ENCODE measurements at places on chromosomes 16 and 17.

DNA sequence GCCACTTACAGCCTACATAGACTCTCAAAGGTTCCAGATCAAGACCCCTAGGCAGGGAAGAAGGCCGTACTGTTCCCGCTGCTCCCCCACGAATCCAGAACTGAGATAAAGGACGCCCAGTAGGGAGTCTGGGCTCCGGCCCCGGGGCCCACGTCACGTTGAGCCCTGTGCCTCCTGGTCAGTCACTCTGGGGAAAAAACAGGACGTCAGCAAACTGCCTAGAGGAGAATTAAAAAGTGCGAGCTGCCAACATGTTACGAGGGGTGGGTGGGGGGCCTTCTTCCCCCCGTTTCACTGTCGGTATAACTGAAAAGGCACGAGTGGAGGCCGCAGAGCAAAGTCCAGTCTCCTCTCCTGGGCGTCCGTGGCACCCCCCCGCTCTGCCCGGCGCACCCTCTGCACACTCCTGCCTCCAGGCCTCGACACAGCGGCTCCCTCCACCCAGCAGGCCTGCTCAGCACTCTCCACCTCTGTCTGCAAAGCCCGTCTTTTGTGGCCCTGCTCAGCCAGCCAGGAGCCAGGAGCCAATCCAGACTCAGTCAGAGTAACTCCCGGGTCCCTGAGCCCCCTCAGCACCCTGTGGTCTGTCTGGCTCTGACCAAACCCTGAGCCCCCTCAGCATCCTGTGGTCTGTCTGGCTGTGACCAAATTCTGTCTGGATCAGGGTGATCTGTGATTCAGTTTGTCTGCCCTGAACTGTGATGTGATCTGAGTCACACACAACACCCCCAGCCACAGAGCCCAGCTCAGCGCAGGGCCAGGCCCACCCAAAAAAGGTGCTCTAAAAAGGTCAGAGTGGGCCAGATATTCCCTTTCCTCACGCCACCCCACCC is 6.2 kb downstream of the ITGAE start:
- DNase-seq = no peak

DNA sequence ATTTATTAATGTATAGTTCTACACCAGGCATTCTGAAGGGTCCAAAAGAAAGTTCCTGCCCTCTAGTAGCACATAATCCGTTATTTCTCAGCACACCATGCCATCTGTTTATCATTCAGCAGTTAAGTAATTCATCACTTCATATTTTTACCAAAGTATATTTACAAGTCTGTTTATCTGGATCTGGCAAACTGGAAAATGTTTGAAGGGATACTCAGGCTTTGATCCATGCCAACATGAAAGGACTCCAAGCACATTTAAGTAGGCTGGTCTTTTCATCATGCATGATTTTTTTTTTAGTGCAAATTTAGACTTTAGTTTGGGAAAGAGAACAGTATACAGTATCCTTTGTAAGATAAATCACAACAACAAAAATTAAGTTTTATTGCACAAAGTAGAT is 4.1 kb upstream of the VPS4A start:
- DNase-seq = no peak

DNA sequence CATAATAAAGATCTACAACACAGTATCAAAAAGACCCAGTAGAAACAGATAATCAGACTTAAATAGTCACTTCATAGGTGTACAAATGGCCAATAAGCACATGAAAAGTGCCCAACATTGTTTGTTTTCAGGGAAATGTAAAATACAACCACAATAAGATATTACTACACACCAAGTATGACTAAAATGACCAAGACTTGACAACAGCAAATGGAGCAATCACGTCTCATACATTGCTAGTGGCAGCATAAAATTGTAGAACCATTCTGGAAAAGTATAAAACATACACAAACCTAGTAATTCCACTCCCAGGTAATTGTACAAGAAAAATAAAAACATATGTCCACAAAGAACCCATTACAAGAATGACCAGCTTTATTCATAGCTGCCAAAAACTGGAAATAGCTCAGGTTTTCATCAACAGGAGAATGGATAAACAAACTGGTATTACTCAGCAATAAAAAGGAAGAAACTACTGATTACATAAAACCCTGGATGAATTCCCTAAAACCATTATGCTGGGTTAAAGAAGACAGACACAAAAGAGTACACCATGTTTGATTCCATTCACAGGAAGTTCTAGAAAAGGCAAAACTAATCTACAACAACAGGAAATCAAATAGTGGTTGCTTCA is 85.6 kb downstream of the TTC19 start:
- DNase-seq = no peak

DNA sequence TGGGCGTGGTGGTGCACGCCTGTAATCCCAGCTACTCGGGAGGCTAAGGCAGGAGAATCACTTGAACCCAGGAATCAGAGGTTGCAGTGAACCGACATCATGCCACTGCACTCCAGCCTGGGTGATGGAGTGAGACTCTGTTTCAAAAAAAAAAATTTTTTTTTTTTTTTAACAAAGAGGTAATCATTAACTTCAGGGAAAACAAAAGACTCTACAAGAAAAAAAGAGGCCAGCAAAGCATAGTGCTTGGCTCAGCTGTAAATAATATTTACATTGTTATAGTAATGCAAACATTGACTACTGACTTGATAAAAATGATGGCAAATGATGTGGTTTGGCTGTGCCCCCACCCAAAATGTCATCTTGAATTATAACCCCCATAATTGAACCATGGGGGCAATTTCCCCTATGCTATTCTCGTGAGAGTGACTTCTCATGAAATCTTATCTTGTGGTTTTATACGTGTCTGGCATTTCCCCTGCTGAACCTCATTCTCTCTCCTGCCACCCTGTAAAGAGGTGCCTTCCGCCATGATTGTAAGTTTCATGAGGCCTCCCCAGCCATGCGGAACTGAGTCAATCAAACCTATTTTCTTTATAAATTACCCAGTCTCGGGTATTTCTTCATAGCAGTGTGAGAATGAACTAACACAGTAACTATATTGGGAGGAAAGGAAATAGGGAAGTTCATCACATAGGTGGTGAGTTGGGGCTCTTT is 12.7 kb upstream of the SSTR2 start:
- no peak for DNase-seq

- DNase-seq = peak; percentile 77
Measured at GRCh38 chr17:29615492-29616299, 7.0 kb downstream of the CORO6 start.

All from hypothalamus (tissue), 51 donors.